ENCODE measurements at places on chromosomes 16 and 17.
A peak's percentile ranks its signal among the peaks of the same experiment; 100 is the strongest.

GRCh38 chr16:65117811-65118448 is 3.9 kb downstream of the CDH11 start:
- peak; percentile 92 for DNase-seq

- DNase-seq, result no peak
Observed at GRCh38 chr17:6160911-6161855, 91.0 kb downstream of the WSCD1 start.

DNA sequence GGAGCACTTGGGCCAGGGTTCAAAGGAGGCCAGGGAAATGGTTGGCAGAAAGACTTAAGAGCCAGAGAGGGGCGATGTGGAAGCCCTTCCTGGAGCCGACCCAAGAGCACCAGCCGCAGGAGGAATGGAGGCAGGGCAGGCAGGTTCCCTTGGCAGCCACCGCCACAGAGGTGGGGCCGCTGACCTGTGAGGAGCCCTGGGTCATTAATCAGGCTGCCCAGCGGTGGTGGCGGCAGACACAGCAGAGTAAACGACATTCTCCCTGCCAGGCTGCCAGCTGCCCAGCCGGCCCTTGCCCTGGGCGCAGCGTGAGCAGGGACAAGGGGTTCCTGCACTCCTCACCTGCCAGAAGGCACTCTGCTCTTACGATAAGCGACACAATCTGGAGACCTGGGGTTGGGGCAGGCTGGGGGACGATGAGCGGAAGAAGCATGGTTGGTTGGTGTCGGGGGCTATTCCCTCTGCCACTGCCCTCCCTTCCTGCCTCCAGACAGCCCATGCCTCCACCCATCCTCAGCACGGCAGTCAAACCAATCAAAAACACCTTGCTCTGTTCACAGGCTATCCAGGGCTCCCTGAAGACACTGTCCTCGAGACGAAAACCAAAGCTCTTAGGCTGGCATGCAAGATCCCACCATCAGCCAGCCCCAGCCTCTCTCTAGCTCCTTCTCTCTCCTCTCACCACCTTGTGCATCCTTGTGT is 40.9 kb downstream of the PLXDC1 start:
- DNase-seq, result no peak

GRCh38 chr17:14297161-14297851 is 3.6 kb upstream of the HS3ST3B1 start:
- no peak for DNase-seq

DNA sequence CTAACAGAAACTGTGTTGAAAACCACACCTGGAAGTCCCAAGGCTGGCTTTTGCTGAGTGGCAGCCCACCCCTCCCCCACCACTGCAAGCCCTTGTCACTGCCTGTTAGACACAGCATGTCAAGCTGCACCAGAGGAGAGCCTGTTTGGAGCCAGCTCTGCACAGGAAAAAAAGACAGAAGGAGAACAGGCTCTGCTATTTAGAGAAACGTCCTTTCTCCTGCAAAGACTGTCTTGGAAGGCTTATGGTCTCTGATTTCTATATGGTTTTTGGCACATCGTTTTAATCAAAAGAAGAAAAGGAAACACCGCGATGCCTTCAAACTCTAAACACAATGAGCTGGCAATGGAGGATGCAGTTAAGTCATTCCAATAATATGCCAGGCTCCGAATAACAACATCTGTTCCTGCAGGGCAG is 275.5 kb downstream of the MAP2K4 start:
- DNase-seq, result peak; percentile 2

DNA sequence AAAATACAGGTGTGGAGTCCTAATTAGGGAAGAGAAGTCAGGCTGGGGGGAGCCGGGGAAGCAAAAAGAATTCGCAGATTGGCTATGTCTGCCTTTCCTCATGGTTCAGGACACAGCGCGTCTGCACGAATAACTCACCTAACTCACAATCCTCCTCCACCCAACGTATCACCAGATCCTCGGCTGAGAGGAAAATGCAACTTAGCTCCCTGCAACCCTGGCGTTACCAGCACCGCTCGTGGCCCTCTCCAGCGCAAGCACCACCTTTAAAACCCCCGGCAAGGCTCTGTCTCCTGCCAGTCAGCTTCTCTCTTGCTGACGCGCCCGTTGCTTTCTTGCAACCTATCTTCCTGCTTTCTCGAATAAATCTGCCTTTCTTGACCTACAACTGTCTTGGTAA is 49.8 kb upstream of the METRNL start:
- DNase-seq, result no peak

GRCh38 chr17:46785696-46786095 is 32.8 kb downstream of the WNT3 start:
- DNase-seq, result no peak

DNA sequence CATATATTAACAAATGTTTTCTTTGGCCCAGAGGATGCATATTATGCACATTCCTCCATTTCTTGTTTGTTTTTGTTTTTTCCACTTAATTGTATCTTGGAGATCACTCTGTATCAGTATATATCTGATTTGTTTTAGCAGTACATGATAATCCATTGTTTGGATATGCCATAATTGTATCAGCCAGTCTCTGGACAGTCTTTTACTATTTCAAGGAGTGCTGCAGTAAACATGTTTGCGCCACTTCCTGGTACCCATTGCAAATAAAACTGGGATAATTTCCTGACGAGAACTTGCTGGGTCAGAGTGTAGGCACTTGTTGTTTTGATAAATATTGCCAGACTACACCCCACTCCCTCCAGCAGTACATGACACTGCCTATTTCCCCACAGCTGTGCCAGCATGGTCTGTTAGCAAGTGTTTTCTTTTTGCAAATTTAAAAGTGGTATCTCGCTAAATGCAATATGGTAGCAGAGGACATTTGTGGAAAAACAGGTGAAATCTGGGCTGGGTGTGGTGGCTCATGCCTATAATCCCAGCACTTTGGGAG is 4.9 kb upstream of the TMEM11 start:
- no peak for DNase-seq

DNA sequence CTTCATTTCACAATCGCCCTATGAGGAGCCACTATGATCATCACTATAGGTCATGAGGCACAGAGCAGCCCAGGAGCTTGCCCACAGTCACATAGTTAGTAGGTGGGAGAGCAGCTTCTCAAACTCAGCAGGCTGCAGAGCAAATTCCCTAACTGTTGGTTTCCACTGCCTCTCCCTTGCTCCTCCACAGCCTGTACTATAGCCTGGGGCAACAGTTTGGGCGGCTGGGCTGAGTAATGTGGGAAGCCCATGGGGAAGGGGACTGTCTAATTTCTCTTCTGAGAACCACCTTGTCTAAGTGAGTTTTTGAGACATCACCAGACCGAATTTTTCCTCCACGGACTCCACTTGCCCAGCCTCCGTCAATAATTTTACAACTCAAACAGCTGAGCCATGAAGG is 73.4 kb upstream of the GPR139 start:
- no peak for DNase-seq

GRCh38 chr16:3950343-3951193 is 70.1 kb upstream of the CREBBP start:
- no peak for DNase-seq

DNA sequence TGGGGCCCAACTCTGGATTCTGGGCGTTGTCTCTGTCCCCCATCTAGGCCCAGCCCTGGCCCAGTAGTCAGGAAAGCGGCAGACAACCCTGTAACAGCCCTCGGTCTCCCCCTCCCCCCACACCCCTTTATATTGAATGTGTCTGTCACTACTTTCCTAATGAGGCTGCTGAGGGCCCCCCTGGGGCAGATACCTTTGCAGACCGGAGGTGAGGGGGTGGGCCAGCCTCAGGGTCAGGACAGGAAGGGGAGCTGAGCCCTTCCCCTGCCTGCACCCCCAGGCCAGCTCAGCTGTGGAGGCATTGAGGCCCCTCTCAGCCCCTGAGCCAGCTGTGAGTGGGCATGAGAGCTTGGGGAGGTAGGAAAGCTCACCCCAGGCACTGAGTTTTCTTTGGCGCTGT is 17.1 kb downstream of the RAI1 start:
- DNase-seq, result no peak

DNA sequence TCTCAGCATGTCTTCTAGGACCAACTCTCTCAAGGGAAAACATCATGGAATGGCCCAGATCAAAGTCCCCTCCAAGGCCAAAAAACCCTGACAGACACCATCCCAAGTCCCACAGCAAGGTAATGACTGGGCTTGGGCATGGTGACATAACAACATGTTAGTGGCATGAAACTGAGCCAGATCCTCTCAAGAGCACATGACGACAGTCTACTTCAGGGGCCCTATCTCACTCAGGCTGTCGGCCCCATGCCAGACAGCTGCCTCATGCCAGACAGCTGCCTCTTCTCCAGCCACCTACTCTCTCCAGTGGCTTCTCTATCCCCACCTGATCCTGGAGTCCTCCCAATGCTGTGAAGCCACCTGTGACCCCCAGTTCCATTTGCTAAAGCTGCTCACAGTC is 18.4 kb downstream of the HSD11B2 start:
- no peak for DNase-seq

GRCh38 chr17:27339836-27340550 is 46.1 kb downstream of the WSB1 start:
- DNase-seq, result no peak

DNA sequence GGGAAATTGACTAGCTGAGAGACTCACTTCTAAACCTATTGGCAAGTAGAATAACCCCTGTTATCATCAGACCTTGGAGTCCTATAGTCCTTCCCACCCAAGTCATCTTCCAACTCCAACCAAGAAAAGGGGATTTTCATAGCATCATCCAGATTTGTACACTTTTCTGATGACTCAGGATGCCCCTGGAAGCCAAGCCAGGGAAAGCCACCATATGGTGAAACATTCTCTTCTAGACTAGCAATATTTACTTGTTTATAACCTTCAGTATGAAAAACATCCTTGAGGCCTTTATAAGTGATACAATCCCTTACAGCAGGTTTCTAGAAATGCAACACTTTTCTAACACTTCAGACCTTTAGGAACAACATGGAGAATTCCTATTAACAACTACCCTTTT is 618.8 kb upstream of the CDH11 start:
- DNase-seq, result no peak

GRCh38 chr16:19677402-19677801 is 40.6 kb downstream of the KNOP1 start:
- no peak for DNase-seq

GRCh38 chr16:4321286-4322120 is 5.6 kb downstream of the GLIS2 start:
- DNase-seq, result no peak

DNA sequence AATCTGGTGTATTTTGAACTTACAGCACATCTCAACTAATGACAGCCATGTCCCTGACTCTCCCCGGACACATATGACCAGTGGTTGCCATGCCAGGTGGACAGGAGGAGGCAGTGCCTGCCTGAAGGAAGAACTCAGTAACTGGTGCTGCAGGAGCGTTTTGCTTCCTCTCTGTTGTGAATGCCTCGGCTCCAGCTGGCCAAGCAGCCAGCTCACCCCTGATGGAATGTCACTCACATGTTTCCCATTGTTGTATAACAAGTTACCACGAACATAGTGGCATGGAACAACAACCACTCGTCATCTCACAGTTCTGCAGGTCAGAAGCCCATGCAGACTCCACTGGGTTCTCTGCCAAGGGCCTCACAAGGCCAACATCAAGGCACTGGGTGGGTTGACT is 20.1 kb upstream of the IRF8 start:
- no peak for DNase-seq

DNA sequence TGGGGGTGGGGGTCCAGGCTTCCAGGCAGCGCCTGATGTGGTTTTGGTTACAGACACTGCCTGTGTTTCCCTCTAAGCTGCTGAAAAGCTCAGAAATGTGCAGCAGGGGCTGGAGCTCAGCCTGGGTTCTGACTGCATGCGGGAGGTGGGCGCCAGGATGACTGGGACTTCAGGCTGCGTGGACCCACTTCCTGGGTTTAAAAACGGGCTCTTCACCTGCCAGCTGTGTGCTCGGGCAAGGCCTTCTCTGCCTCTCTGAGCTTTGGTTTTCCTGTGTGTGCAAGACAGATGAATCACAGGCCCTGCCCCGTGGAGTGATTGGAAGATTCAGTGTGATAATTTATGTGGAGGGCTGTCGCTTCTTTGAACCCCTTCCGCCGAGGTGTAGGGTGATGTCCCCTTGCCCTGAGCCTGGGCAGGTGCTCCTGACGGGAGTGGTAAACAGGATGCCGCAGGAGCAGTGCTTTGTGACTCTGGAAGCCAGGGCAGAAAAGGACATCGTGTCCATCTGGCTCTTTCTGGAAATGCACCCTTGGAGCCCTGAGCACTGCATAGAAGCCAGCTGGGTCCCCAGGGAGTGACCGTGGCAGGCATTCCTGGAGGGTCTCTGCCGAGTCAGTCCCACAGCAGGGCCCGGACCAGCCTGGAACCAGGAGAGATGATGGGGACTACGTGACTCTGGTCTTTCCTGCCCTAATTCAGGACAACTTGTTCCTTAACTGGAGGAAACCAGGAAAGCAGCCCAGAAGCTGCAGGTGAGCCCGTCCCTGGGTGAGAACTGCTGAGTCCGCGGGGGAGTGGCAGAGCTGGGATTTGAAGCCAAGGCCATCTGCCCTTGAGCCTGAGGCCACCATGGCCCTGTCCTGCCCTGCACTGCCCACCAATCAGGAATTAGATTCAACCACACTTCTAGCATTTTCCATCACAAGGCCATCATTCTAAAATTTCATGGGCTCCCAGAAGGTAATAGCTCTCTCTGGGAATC is 28.5 kb upstream of the SLC7A5 start:
- DNase-seq, result no peak

- no peak for DNase-seq
Observed at GRCh38 chr16:30842971-30843370, 50.9 kb downstream of the BCL7C start.

GRCh38 chr16:88316151-88316550 is 66.6 kb upstream of the ZNF469 start:
- DNase-seq, result no peak

GRCh38 chr17:74404218-74404617 is 27.7 kb upstream of the GPRC5C start:
- no peak for DNase-seq

GRCh38 chr16:23380501-23380951 is 72.5 kb downstream of the COG7 start:
- DNase-seq, result no peak

GRCh38 chr17:78839235-78839761 is 1.3 kb downstream of the USP36 start:
- no peak for DNase-seq

DNA sequence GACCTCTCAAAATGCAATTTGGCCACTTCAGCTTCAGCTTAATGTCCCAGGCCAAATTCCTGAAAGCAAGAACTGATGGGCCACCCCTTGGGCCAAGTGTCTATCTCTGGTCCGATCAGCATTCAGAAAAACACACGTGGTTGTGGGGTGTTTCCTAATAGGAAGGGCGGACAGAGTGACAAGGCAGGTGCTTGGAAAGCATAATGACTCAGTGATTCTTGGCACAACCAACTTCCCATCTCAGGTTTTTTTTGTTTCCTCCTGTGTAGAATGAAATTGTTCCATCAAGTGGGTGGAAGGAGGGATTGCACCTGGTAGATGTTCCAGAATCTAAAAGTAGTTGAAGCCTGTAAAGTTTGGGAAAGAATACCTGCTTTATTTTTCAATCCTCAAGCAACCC is 155.6 kb downstream of the HS3ST2 start:
- DNase-seq, result no peak

DNA sequence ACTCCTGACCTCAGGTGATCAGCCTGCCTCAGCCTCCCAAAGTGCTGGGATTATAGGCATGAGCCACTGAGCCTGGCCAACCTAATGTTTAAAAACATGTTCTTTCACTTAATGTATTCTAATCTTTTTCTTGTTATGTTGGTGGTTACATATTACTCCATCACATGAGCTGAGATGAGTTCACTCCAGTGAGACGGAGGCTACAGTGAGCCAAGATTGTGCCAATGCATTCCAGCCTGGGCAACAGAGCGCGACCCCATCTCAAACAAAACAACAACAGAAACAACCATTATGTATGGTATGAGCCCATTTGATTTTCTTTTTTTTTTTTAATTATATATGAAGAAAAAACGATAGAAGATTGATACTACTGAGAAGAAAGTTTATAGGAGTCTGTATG is 39.6 kb downstream of the SLC39A11 start:
- DNase-seq, result no peak
